Left lung (tissue), 14 donors: ENCODE measurements at places on chromosomes 2 and 18. TPM values are rescaled to one million over a fixed set of nuclear protein-coding genes. Genes with fewer than 3 reads are reported as not detected.

PPP4R1 gene
- total RNA-seq, result 156 TPM

- no peaks in the 10 kb centered on the region for H3K36me3 ChIP-seq
- DNase-seq, result no peak
- H3K4me3 ChIP-seq, result no peak overlapping the region
- peaks cover 10% of the 10 kb centered on the region for H3K4me1 ChIP-seq
These were observed 60.3 kb downstream of the SH3BP4 start for GRCh38 chr2:235011929-235012631.

- no peaks in the 10 kb centered on the region for H3K4me1 ChIP-seq
- no peak overlapping the region for H3K27ac ChIP-seq
- H3K27me3 ChIP-seq, result peaks cover 54% of the 10 kb centered on the region
- peak; percentile 54 for DNase-seq
- H3K36me3 ChIP-seq, result no peaks in the 10 kb centered on the region
- no peak overlapping the region for H3K4me3 ChIP-seq
These were observed 316.1 kb downstream of the LNPK start for GRCh38 chr2:175686002-175686401.

DNA sequence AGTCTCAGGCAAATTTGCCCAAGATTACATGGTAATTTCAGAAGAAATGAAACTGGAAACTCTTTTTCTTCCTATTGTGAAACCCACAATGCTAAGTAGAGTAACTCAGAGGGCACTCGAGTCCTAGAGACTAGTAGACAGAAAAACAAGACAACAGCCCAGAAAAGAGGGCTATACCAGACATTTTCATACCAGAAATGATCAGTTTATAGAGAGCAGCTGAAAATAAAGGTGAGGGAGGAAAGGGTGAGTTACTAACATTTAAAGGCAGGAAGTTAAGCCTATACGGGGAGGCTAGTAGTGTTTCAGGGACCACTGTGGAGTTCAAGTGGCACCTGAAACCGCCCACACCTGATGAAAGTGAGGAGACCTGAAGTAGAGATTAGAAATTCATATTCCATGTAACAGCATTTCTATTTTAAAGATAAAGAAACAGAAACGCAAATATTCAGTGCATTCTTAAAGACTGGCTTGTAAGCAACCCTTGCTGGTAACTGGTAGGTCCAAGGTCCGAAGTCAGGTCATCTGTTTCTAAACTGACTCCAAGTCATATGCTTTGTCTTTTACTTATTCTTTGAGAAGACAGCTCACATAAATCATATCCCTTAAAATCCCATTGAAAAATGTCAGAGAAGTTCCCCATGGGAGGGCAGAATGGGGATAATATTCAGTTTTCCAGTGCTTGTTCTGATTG, 145.1 kb upstream of the ITGB6 start:
- no peak overlapping the region for H3K4me3 ChIP-seq
- H3K27ac ChIP-seq, result no peak overlapping the region
- no peak for DNase-seq

ASTL gene
- total RNA-seq, result not detected

DYSF gene
- total RNA-seq, result 71.4 TPM

GRCh38 chr18:29160170-29160569, 983.2 kb upstream of the CDH2 start:
- no peaks in the 10 kb centered on the region for H3K27me3 ChIP-seq
- H3K4me1 ChIP-seq, result no peaks in the 10 kb centered on the region

AMER3 gene
- not detected for total RNA-seq

DNA sequence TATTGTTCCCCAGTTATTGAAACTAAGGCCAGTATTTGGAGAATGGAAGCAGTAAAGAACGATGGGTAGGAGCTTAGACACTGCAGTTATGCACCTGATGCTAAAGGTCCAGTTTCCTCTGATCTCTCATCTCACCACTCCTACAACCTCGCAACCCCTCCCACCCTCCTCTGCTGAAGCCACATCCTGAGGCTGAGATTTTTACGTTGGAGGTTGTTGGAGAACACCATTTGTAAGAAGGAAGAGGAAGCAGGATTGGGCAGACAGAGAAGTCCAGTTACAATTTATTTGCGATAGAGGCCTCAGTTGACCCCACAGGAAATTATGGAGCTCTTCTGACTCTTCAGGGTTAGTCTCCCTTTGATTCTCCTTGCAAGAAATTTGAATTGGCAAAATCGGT, 54.3 kb upstream of the NDUFV2 start:
- H3K4me3 ChIP-seq, result no peak overlapping the region
- no peak overlapping the region for H3K27ac ChIP-seq
- H3K27me3 ChIP-seq, result no peaks in the 10 kb centered on the region

ANKRD30B gene
- not detected for total RNA-seq

DNA sequence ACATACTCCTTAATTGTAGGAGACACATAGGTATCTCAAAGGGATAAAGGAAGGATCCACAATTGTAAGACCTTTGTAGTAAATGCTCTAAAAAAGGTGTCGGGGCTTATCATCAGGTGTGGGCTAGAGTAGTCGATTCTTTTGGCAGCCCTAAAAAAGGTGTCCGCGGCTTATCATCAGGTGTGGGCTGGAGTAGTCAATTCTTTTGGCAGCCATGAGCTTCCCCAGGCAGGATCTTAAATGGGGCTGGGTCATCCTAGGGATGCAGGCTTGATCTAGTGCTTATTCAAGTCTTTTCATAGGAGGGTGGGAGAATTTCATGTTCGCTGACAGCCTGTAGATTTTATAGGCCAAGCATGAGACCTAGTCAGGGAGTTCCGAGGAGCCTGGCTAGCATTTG, 406.4 kb upstream of the VWC2L start:
- no peaks in the 10 kb centered on the region for H3K36me3 ChIP-seq
- H3K4me1 ChIP-seq, result no peaks in the 10 kb centered on the region
- H3K27me3 ChIP-seq, result no peaks in the 10 kb centered on the region

DNA sequence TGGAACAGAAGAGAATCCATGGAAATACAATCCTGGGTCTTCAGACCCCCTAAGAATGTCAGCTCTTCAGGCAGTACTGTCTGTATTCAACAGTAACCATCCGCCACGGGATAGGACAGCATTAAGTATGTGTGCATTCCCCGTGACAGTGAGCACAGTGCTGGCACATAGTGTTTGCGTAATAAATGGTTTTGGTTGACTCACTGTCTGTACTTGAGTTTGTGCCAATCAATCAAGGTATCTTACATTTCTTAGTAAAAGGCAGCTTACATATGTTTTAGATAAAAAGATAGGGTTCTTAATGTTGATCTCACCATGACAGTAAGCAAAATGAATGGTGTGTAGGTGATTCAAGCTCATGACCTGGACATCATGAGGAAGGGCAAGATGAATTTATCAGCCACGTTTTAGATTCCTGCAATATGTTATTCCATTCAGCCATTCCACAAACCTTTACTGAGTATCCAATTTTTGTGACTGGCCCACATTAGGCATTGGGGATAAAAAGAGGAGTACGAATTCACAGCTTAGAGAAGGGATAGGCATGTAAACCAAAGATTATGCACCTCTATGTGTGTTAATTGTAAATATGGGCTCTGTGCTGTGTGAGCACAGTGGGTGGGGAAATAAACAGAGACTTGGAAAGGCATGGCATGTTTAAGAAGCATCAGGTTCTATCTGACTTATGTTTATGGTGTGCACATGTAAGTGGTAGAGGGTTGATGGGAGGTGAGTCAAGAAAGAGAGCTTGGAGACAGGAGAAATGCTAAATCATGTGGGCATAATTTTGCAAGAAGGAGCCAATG, 258.8 kb downstream of the SLC8A1 start:
- no peak overlapping the region for H3K4me3 ChIP-seq
- no peak overlapping the region for H3K27ac ChIP-seq
- H3K4me1 ChIP-seq, result no peaks in the 10 kb centered on the region
- no peaks in the 10 kb centered on the region for H3K27me3 ChIP-seq
- DNase-seq, result no peak

NDC80 gene
- 7.3 TPM for total RNA-seq

DNA sequence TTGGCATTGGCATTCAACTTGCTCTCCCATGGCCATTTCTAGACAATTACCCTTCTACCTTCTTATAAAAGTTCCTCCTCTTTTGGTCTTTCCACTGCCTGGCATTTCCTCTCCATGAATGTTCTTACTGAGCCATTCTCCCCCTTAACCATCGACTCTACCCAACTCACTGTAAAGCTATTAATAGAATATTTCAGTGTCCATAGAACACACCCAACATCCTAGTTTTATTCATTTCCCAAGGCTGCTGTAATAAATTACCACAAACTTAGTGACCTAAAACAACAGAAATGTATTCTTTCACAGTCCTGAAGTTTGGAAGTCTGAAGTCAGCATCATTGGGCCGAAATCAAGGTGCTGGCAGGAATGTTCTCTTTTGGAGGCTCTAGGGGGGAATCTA, 170.0 kb upstream of the ATP5MC3 start:
- H3K36me3 ChIP-seq, result no peaks in the 10 kb centered on the region
- H3K27me3 ChIP-seq, result peaks cover 9% of the 10 kb centered on the region
- no peak overlapping the region for H3K27ac ChIP-seq
- H3K4me1 ChIP-seq, result no peaks in the 10 kb centered on the region
- no peak for DNase-seq

GRCh38 chr2:219675221-219675620, 47.8 kb downstream of the SLC4A3 start:
- no peak for DNase-seq
- no peak overlapping the region for H3K4me3 ChIP-seq
- peaks cover 21% of the 10 kb centered on the region for H3K27me3 ChIP-seq
- H3K27ac ChIP-seq, result no peak overlapping the region
- no peaks in the 10 kb centered on the region for H3K4me1 ChIP-seq

DNA sequence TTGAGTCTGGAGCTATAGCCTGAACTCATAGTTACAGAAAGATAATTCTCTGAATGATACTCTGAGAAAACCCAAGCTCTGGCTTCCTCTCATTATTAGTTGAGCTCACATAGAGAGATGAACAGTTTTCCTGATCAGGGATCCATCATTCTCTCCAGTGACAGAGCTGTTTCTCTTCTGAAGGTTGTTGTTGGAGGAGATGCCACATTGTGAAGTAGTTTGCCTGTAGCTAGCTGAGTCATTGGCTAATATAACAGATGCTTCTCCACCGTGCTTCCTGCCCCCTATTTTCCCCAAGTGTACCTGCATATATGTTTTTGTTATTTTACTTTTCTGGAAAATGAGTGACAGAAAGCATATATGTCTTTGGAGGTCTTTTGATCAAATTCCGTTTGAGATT, 64.6 kb downstream of the OSBPL6 start:
- no peaks in the 10 kb centered on the region for H3K27me3 ChIP-seq
- H3K4me3 ChIP-seq, result no peak overlapping the region
- H3K4me1 ChIP-seq, result no peaks in the 10 kb centered on the region
- no peaks in the 10 kb centered on the region for H3K36me3 ChIP-seq
- H3K27ac ChIP-seq, result no peak overlapping the region

SLC40A1 gene
- total RNA-seq, result 104 TPM

GRCh38 chr2:217836901-217837491, 165.8 kb downstream of the TNS1 start:
- peak; percentile 66 for DNase-seq
- H3K36me3 ChIP-seq, result peaks cover 4% of the 10 kb centered on the region
- no peak overlapping the region for H3K4me3 ChIP-seq
- peaks cover 78% of the 10 kb centered on the region for H3K4me1 ChIP-seq
- H3K27me3 ChIP-seq, result no peaks in the 10 kb centered on the region
- peak overlapping the region; percentile 79 for H3K27ac ChIP-seq

DNA sequence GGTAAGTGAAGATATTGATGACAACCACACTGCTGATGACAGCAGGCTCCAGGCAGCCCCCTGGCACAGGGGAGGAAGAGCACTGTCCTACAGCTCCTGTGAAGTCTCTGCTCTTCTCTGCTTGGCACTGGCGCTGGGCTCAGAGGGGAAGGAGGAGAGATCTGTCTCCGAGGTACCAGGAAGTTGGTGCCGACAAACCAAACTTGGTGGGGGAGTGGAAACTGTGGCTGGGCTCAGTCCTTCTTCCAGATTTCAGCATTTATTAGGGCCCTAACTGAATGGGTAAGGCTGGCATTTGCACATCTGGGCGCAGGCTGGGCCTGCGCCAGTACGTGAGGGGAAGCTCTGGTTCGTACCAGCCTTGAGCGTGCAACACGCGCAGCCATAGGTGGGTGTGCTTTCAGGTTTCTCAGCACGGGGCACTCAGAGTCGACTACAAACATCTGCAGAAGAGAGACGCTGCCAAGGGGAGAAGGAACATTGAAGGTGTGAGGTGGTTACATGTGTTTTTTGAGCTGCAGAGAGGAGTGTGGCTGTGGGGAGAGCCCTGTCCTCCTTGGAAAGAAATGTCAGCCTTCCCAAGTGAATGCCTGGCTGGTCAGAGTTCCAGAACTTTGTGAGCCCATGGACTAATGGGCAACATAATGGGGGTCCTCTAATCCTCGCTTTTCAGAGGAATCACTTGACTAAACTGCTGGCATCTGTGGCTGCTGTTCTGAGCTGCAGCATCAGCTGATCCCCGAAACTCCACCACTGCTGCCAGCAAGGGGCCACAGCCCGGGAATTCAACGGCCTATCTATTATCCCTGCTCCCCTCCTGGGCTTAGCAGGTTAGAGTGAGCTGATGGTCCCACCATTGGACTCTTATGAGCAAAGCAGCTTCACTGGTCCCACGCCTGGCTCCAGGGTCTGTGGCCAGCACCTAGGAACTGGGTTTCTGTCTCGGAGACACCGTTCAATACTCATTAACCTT, 55.2 kb upstream of the SEMA4C start:
- DNase-seq, result peak; percentile 40
- H3K27me3 ChIP-seq, result no peaks in the 10 kb centered on the region
- H3K4me1 ChIP-seq, result no peaks in the 10 kb centered on the region
- no peak overlapping the region for H3K4me3 ChIP-seq

DNA sequence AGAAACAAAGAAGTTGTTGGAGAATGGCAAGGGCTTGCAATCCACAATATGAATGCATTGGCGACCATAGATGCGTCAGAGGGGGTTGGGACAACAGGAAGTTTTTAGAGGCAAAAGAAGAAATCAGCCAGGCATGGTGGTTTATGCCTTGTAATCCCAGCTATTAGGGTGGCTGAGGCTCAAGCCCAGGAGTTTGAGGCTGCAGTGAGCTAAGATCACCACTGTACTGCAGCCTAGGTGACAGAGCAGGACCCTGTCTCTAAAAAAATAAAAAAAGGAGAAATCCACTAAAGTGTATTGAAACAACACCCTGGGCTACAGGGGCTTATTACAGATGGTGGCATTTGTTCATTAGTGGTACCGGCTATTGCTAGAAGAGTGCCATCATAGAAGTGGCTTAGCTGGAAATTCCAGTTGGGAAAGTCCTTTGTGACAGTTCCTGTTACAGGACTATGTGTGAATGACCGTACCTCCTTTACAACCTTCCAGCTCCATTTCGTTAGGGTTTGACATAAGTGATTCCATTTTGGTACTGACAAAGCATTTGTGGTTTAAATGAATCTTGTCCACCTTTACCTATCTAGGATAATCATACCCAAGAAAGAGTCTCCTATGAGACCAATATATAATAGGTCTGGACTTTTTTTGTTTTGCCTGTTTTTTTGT, 10.7 kb upstream of the WDSUB1 start:
- no peaks in the 10 kb centered on the region for H3K27me3 ChIP-seq
- H3K36me3 ChIP-seq, result no peaks in the 10 kb centered on the region
- H3K4me3 ChIP-seq, result no peak overlapping the region
- no peak for DNase-seq
- H3K27ac ChIP-seq, result no peak overlapping the region
- H3K4me1 ChIP-seq, result no peaks in the 10 kb centered on the region
